WERI-Rb-1 (cell line): ENCODE measurements at places on chromosomes 1 and 21.

GRCh38 chr1:106072909-106073600, 983.4 kb upstream of the PRMT6 start:
- no peak for DNase-seq

DNA sequence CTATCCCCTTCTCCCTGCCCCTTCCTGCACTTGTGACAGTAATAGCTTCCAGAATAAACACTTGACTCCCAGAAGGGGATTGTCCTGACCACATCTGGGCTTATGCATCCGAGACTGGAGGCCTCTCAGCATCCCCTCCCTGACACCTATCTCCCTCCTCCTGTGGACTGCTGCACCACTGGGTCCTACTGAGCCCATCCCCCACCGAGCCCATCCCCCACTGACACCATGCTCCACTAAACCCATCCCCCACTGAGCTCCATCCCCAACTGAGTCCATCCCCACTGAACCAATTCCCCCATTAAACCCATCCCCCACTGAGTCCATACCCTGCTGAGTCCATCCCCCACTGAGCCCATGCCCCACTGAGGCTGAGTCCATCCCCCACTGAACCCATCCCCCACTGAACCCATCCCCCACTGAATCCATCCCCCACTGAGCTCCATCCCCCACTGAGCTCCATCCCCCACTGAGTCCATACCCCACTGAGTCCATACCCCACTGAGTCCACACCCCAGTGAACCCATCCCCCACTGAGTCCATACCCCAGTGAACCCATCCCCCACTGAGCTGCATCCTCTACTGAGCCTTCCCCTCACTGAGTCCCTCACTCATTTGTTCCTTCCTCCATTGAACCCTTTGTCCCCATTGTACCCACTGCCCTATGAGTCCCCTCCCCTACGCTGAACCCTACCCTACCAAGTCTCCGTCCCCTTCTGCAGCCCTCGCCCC, 5.6 kb downstream of the PDZK1IP1 start:
- DNase-seq: no peak

DNA sequence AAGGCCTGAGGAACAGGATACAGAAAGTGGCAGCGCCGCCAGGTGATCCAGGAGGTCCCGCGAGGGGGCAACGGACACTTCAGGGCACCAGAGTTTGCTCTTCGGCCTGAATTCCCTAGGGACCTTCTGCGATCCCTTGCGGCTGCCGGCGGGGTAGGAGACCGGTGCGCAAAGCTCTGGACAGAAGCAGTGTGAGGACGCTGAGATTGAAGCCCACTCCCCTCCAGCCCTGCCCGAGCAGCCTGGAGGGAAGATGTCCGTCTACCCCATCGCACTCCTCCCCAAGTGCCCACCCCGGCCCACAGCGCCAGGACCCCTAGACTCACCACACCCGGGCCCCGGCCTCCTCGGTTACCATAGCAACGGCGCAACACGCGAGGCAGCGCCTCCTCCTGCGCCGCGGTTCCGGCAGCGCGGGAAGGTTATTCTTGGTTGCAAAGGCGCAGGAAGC, at the start of gene ANKRD45:
ANKRD45 (minus strand) TSS at position 361 of the 451 bp plus-strand sequence. CDS start 10,433 bp downstream, outside the sequence.
- peak; percentile 84 for DNase-seq

DNA sequence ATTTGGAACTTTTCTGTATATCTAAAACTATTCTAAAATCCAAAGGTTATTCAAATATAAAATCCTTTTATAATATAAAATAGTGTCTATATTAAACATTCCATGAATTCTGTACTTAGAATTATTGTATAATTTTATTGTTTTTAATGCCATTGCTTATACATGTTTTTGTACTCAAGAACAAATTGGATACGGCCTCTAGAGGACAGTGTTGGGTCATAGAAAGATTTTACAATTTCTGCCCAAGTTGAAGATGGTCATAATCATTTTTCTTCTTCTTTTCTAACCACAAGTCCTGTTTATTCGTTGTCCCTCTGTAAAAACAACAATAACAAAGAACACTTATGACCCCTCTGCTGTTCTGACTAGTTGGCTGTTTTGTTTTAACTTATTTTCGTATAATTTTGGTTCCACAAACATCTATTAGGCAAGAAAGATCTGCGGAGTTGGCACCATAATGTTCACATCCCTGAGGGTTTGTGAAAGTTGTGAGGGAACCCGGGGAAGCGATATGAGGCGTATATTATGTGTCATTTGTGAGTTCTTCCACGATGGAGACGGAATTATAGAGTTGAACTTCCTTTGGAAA, 75.7 kb upstream of the KIF26B start:
- no peak for DNase-seq

DNA sequence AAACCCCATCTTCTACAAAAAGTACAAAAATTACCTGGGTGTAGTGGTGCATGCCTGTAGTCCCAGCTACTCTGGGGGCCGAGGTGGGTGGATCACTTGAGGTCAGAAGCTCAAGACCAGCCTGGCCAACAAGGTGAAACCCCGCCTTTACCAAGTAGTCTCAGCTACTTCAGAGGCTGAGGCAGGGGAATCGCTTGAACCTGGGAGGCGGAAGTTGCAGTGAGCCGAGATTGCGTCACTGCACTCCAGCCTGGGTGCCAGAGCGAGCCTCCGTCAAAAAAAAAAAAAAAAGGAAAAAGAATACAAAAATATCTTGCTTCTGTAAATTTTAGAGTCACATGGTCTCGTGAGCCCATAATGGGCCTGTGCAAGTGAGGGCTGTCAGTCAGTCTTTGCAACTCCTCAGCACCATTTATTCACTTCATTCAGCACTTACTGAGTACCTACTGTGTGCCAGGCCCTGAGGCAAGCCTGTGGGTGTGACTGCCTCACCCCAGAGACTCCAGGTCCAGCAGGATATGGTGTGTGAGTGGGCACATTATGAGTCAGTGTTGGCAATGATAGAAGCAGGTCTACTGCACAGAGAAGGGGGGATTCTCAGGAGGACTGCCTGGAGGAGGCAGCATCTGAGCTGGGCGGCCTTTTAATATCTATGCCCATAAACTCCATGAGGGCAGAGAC, 46.8 kb upstream of the TARDBP start:
- no peak for DNase-seq

GRCh38 chr1:16915627-16915973, 6.1 kb upstream of the CROCC start:
- no peak for DNase-seq

DNA sequence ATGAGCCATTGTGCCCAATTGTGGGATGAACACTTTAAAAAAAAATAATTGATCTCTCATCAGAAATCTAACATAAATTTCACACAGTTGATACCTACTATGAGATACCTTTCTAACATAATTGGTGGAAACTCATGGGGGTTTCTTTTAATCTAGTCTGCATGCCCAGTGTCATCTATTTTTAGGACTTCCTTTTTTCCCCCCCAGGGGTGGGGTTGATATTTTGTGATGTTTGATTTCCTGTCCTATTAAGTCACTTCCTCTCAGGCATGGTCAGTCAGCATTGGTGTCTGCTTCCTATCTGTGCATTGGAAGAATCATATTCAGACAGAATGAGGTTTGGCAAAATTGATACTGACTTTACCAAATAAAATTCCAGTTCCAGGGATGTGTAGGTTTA, 21.5 kb downstream of the NFYC start:
- DNase-seq: no peak

GRCh38 chr21:43361493-43362296, 65.2 kb downstream of the SIK1 start:
- DNase-seq: peak; percentile 55

GRCh38 chr1:226786550-226786949, 47.5 kb upstream of the ITPKB start:
- no peak for DNase-seq

DNA sequence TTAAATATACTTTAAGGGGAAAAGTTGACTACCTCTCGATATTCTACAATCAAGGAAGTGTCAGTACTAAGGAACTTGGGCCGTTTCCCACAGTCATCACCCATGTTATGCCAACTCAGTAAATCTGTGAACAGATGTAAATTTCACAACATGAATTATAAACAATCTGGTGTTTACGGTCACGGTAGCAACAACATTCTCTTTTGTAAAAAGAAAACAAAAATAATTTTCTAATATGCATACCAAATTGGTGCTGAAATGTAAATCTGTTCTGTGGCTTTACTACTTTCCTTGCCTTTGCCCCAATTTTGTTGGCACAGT, 1.2 kb downstream of the SH3GLB1 start:
- DNase-seq: no peak

DNA sequence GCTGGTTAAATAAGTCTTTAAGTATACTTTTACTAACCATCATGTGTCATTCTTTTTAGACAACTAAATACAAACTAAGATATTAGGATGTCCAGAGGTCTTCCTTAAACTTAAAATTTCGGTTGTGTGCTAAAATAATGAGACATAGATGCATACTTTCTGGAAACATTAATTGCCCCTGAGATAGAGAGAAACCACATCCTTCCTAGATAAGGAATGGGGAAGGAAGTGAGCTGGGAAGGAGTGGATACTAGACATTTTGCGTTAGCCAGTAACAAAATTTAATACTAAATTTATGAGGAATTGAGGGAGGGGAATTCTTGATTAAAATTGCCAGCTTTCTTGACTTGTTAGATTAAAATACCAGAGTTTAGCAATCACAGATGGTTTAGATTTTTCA, 37.1 kb upstream of the PTGS2 start:
- no peak for DNase-seq

DNA sequence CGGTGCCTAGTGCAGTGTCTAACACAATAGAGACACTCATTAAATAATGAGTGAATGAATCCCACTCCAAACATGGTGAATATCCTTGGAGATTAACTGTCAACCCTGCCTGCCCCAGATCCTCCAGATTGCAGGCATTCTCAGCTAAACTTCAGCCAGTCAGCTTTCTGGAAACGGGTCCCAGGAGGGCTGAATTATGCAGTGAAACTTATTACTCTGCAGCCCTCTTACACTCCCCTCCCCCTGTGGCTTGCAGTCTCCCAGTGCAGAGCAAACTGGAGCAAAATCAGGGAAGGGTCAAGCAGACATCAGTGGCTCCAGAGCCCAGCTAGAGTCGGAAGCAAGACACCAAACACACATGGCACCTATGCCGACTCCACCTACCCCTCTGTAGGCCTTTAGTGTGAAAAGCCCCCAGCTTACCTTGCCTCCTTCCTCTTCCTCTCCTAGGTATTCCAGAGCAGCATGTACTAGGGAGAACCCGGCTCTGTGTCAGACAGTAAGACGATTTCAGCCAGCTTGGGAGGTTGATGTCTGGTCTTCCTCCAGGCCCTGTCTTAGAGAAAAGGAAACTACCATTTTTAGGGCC, 6.5 kb upstream of the RGS16 start:
- no peak for DNase-seq

DNA sequence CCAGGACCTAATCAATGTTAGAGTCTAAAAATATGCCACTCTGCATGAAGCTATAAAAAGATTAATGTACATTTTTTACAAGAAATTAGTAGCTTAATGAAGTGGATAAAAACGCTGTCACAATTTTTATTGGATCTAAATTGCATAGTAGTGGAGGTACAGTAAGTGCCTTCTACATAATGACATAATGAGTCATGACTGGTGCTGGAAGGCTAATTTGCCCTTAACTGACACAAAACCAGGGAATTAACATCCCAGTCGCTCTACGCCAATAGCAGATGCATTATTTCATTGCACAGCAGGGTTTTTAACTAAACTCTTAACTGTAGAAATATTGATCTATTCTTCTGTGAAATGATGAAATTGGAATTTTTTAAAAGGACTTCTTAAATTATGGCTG, 33.3 kb downstream of the RRAGC start:
- no peak for DNase-seq

- DNase-seq: no peak
Observed at GRCh38 chr1:47201179-47201578, 11.3 kb upstream of the PDZK1IP1 start.

- DNase-seq: no peak
Observed at GRCh38 chr21:44988607-44989536, 49.0 kb downstream of the SLX9 start.

DNA sequence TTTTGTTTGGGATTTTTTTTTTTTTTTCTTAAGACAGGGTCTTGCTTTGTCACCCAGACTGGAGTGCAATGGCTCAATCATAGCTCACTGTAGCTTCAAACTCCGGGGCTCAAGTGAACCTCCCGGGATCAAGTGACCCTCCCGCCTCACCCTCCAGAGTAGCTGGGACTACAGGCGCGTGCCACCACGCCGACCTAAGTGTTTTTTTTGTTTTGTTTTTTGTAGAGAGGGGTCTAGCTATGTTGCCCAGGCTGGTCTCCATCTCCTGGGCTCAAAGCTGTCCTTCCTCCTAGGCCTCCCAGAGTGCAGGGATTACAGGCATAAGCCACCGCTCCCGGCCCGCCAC, 776 bp downstream of the HLCS start:
- no peak for DNase-seq

DNA sequence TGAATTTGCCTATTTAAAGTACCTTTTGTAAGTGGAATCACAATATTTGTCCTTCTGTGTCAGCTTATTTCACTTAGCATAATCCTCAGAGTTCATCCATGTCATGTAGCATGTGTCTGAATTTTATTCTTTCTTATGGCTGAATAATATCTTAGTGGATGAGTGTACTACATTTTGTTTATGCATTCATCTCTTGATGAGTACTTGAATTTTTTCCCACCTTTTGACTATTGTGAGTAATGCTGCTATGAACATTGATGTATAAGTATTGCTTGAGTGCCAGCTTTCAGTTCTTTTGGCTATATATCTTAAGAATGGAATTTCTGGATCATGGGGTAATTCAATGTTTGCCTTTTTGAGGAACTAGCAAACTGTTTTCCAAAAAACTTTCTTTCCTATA, 84.2 kb downstream of the TGFB2 start:
- no peak for DNase-seq

GRCh38 chr1:210022044-210022443, 84.0 kb downstream of the SYT14 start:
- no peak for DNase-seq

DNA sequence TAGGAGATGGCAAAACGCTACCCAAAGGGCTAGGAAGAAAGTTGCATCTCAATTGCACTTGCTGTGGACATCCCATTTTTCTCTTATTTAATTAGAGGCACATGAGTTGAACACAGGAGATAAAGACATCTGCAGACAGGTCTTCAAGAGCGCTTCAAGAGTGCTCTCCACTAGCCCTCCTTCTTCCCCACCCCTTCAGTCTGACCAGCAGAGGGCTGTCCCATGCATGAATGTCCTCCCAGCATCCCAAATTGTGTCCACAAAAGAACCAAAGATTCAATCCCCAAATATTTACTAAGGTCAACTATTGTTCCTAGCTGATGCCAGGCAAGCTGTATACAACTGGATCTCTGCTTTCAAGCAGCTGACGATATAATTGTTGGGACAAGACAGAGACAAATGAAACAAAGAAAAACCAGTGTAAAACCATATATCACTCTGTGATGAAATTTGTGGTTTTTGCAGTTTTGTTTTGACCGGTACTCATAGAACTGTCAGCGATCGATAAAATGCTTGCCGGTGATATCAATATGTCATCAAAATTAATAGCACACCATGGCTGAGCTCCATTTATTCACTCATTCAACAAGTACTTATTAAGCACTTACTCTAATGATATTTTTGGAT, 174.2 kb downstream of the TNR start:
- DNase-seq: no peak

- no peak for DNase-seq
Observed at GRCh38 chr1:92653605-92654381, 131.1 kb downstream of the EVI5 start.
